Spinal cord (tissue), 10 donors: ENCODE measurements at places on chromosomes 16 and 17. TPM values are rescaled to one million over a fixed set of nuclear protein-coding genes. Genes with fewer than 3 reads are reported as not detected.

EARS2 gene
- 25.0 TPM for total RNA-seq

DHX58 gene
- 19.7 TPM for total RNA-seq

ATAD5 gene
- 4.1 TPM for total RNA-seq

CBX2 gene
- 12.6 TPM for total RNA-seq

NQO1 gene
- total RNA-seq = 93.4 TPM

SSTR5 gene
- total RNA-seq = 0.88 TPM

CHMP1A gene
- 48.0 TPM for total RNA-seq

SCGB1C2 gene
- not detected for total RNA-seq

KRT33A gene
- not detected for total RNA-seq

CYGB gene
- total RNA-seq = 14.3 TPM

CD19 gene
- total RNA-seq = 0.40 TPM

SERPINF2 gene
- total RNA-seq = 1.9 TPM

KCNG4 gene
- total RNA-seq = 0.30 TPM

TBX6 gene
- 0.20 TPM for total RNA-seq

HP gene
- total RNA-seq = 0.77 TPM

KRTAP9-7 gene
- not detected for total RNA-seq

CNTNAP1 gene
- 19.8 TPM for total RNA-seq

SDR42E1 gene
- total RNA-seq = 1.4 TPM

CTRB1 gene
- total RNA-seq = not detected

TBC1D3E gene
- total RNA-seq = not detected

KRT222 gene
- total RNA-seq = 5.0 TPM

C16orf96 gene
- 0.50 TPM for total RNA-seq

MAP3K3 gene
- total RNA-seq = 42.6 TPM

ASB16 gene
- total RNA-seq = 0.11 TPM

HOXB4 gene
- total RNA-seq = 6.0 TPM

SLX1B gene
- total RNA-seq = 12.9 TPM

UBE2O gene
- total RNA-seq = 25.0 TPM

ADAD2 gene
- total RNA-seq = 0.20 TPM

SBK1 gene
- total RNA-seq = 7.7 TPM

C16orf95 gene
- total RNA-seq = 9.9 TPM

CCL15 gene
- total RNA-seq = not detected

ABCA10 gene
- total RNA-seq = 6.5 TPM

GIT1 gene
- total RNA-seq = 23.3 TPM

MARF1 gene
- total RNA-seq = 28.6 TPM

MYH2 gene
- total RNA-seq = 0.06 TPM

TLCD3A gene
- total RNA-seq = 17.7 TPM

GLP2R gene
- total RNA-seq = 1.5 TPM

SMIM36 gene
- not detected for total RNA-seq
